ENCODE measurements at places on chromosomes 5 and 9.
A peak's percentile ranks its signal among the peaks of the same experiment; 100 is the strongest.

- DNase-seq: no peak
These were observed 105.1 kb downstream of the FBN2 start for GRCh38 chr5:128432913-128433440.

DNA sequence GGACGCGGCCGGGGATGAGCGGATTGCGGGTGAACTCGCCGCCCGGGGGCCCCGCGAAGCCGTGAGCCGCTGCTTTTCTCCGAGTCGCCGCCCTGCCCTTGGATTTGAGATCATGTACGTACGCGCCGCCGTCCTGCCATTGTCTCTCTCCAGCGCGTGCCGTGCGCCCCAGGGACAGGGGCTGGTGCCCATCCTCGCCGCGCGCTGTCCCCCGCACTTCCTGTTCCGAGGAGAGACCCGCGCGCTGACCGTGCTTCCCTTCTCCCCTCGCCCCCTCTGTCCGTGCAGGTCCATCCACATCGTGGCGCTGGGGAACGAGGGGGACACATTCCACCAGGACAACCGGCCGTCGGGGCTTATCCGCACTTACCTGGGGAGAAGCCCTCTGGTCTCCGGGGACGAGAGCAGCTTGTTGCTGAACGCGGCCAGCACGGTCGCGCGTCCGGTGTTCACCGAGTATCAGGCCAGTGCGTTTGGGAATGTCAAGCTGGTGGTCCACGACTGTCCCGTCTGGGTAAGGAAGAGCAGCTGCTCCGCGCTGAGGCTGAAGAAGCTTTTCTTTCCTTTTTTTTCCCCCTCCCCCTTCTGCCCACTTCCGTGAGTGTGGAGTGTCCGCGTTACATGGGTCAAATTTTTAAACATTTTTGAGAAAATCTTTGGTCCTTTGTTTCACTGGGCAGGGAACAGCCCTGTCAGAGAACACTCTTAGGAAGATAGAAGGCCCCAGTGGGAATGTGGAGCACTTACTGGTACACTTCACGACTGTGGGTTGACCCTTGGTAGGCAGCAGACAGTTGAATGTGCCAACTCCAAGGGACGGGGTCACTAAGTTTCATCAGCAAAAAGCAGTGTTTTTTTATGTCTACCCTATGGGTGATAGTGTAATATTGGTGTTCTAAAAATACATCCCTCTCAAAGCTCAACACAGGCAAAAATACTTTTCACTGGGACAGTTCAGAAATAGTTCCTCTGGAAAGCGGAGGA, 727 bp downstream of the RHOBTB3 start:
- peak; percentile 69 for DNase-seq

- DNase-seq: no peak
These were observed 4.9 kb upstream of the AKNA start for GRCh38 chr9:114392749-114393112.

DNA sequence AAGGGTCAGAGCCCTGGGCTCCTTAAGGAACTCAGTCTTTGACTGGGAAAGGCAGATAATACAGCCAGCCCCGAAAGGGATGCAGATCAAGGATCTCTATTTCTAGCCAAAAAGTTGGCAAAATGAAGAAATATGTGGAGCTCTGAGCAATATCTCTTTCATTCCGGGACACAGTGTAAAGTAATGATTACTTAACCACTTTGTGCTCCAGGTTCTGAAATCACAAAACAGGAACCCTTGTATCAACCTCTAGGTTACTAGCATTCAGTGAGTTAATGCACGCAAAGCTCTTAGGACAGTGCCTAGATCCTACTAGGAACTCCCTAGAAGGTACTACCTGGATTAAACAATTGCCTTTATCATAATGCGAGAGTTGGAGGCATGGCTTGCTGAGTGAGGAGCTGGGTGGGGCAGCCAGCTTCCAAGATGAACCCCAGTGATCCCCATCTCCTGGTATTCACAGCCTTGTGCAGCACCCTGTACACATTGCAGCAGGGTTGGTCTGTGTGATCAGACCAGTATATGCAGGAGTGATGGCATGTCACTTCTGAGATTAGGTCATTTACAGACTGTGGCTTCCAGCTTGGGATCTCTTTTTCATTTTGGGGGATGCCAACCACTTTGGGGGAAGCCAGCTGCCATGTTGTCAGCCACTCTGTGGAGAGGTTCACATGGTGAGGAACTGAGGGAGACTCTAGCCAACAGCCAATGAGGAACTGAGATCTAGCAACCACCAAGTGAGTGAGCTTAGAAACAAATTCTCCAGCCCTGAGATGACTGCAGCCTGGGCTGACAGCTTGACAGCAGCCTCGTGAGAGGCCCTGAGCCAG, 103.1 kb upstream of the SLC44A1 start:
- no peak for DNase-seq

GRCh38 chr5:169083394-169084018, 217.4 kb downstream of the SLIT3 start:
- no peak for DNase-seq

GRCh38 chr9:112140936-112141335, 34.2 kb downstream of the SUSD1 start:
- no peak for DNase-seq

- no peak for DNase-seq
These were observed 329.6 kb downstream of the MED10 start for GRCh38 chr5:6048746-6049145.

DNA sequence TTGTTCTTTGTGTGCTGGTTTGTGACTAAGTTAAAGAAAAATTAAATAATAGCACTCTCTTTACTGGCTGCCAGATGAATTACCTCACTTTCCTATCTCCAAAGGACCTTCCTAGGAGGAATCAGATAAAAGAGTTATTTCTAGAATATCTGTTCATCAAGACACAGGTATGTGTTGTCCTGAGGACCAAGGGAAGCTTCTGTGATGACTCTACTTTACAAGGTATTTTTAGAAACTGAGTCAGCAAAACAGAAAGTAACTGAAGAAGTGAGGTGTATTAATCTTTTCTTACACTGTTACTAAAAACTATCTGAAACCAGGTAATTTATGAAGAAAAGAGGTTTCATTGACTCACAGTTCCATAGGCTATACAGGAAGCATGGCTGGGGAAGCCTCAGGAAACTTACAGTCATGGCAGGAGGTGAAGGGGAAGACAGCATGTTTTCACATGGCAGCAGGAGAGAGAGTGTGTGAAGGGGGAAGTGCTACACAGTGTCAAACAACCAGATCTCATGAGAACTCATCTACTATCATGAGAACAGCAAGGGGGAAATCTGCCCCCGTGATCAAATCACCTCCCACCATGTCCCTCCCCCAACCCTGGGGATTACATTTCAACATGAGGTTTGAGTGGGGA, 189.2 kb upstream of the DMAC1 start:
- DNase-seq: no peak

- no peak for DNase-seq
These were observed 562.8 kb downstream of the PTPRD start for GRCh38 chr9:10050016-10050415.

DNA sequence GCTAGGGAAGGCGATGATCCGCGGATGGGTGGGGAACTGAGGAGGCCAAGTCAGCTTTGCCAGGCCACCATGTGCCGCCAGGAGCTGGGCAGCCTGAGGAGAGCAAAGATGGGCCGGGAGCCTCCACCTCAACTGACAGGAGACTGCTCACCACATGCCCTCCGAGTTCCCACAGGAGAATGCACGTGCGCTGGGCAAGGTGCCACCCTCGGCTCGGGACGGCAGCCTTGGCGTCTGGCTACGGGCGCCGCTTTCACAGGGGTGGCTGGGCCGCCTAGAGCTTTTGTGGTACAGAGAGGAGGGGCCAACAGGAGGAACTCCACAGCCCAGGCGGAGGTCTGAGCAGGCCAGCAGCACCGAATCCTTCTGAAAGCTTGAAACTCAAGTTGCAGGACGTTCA, 5.3 kb upstream of the TBC1D9B start:
- DNase-seq: no peak

- no peak for DNase-seq
These were observed 26.6 kb downstream of the WNT8A start for GRCh38 chr5:138110266-138110963.

DNA sequence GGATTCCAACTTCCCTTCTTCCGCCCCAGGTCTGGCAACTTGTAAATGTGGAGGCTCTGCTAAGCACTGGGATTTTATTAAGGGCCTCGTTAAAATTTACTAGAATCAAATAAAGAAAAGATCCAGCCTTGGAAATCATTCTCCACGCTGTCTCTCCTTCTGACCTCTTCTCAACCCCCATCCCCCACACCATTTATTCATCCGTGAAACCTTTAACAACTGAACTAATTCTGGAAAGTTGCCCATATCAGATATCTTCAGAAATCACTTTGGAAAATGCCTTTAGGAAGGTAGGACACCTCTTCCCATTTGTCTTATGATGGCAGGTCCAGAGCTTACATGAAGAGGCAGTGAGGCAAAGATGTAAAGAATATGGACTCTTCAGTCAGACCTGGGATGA, 288.5 kb downstream of the SLIT3 start:
- DNase-seq: no peak

DNA sequence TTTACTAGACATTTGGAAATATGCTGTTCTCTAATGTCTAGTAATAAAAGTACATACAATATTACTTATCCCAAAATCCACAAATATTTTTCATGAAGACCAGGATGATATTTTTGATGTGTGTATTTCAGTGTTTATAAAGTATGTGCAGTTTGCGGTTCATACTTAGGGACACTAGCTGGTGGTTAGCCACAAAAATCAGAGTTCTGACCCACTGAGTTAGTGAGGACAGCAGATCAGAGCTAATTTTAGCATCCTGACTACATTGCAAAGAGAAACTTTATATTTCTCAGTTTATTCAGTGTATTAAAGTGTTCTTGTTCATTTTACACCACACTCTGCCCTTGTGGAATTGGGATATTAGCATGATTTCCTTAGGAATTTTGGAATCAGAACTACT, 655.3 kb downstream of the HTR1A start:
- DNase-seq: no peak

GRCh38 chr9:76629205-76629990, 134.8 kb upstream of the PCA3 start:
- DNase-seq: no peak

DNA sequence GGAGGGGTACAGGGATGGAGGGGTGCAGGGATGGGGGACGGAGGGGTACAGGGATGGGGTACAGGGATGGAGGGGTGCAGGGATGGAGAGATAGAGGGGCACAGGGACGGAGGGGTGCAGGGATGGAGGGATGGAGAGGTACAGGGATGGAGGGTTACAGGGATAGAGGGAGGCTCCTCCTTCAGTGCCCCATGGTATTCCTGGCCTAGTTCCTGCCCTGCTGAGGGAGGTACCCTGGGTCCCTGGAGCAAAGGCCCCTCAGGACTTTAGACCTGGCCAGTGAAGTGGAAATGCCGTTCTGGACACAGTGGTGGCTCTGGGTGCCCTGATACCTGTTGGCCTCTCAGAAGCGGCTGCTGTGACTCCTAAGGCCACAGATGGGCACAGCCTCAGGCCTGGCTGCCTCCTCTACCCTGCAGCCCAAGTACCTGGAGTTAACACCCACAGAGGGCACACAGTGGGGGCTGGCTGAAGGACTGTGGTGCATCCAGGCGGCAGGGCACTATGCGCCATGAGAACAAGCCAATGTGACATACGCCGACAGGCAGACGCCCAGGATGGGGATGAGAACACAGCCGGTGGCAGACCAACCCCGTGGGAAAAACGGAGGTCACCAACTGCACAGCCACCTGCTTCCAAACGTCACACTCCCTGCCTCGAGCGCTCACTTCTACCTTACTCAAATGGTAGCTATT, 8.4 kb downstream of the PTGES2 start:
- DNase-seq: peak; percentile 32

GRCh38 chr9:16181539-16181938, 628.7 kb downstream of the CCDC171 start:
- no peak for DNase-seq

GRCh38 chr9:5286262-5286661, 18.3 kb downstream of the RLN2 start:
- no peak for DNase-seq

GRCh38 chr5:84016085-84016484, 295.4 kb upstream of the HAPLN1 start:
- no peak for DNase-seq

- DNase-seq: no peak
These were observed 271.5 kb downstream of the CDK5RAP2 start for GRCh38 chr9:120308495-120308894.

GRCh38 chr5:147986134-147986757, 77.5 kb upstream of the SPINK5 start:
- DNase-seq: no peak

- DNase-seq: no peak
These were observed 9.3 kb downstream of the SLC25A48 start for GRCh38 chr5:135843571-135844337.

DNA sequence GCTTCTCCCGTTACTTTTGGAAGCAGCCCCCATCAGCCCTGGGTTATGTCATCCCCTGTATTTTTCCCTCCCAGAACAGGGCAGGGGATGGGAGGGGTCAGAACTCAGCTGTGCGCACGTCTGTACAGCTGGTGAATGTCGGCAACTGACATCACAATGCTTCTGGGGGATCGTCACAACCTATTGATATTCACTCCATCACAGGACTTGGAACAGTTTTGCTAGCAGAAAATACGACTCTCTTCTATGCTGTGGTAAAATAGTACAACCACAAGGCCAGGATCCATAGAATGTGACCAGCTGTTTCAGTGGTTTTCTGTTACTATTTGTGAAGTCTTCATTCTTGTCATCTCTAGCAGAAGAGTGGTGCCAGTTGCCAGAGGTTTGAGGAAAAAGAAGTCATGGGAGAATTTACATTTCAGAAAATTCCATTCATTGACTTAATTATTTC, 77.1 kb upstream of the KLF4 start:
- DNase-seq: no peak

DNA sequence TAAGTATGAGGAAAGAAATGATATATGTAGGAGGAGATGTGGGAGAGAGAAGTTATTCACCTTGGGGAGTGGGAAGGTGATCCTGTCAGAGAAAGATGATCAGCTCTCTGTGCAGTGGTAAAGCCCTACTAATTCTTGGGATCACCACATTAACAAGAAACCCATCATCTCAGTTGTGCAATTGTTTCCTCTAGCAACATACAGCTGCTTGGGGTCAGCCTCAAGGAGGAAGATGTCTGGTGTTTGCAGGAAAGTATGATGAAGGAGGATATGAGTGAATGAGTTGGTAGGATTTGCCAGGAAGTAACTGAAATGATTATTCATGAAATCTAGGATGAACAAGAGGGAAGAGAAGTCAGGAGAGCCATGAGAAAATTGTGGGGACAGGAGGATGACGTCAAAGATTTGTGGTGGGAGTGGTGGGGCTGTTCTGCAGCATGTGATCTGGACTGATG, 50.1 kb downstream of the TNFSF8 start:
- DNase-seq: no peak

DNA sequence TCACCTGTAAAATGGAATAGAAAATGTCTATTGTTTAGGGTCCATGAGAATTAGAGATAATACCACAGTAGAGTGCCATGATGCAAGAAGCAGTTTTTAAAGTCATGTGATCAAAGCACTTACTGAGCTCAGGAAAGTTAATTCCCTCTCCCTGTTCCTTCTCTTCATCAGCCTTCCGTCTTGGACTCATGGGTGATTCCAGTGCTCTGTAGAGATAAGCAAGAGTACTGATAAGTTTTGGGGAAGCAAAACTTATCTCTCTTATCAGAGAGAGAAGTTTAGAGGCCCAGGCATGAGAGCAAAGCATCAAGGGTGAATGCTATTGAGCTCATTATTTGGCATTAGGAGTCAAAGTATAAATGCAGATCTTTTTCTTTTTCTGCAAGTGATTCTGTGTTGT, 410.1 kb downstream of the AGTPBP1 start:
- DNase-seq: no peak

- DNase-seq: no peak
These were observed 296.4 kb downstream of the TLR4 start for GRCh38 chr9:118000581-118000980.

- DNase-seq: no peak
These were observed 108.1 kb upstream of the FBXL7 start for GRCh38 chr5:15391704-15392397.

All from BE2C (cell line).